ENCODE measurements at places on chromosomes 12 and 14.

DNA sequence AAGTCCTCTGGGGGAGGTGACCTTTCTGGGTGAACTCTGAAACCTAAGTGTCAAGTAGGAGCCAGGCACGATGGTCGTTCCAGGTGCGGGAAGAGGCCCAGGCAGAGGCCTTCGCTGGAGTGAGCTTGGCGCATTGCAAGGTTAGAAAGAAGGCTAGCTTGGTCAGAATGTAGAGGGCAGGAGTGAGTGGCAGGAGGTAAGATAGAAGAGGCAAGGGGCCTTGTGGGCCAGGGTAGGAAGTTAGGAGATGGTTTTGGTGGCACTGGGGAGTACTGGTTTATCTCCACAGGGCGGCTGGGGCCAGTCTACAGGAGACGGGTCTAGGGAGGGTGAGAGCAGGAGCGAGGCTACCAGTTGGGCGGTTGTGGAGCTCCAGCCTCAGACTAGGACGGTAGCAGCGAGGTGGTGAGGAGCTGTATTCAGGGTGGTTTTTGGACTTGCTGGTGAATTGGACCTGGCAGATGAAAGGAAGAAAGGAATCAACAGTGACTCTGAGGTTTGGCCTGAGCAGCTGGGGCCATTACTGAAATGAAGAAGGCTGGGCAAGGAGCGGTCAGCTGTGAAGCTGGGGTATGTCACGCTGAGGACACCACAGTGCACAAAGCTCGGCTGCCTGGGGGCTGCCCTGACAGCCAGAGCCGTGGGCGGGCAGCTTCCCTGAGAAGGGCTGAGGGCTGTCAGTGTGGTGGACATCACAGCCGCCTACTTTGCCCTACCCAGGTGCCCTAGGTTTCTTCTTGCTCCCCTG, 9.0 kb downstream of the MLXIP start:
- no peak for DNase-seq

DNA sequence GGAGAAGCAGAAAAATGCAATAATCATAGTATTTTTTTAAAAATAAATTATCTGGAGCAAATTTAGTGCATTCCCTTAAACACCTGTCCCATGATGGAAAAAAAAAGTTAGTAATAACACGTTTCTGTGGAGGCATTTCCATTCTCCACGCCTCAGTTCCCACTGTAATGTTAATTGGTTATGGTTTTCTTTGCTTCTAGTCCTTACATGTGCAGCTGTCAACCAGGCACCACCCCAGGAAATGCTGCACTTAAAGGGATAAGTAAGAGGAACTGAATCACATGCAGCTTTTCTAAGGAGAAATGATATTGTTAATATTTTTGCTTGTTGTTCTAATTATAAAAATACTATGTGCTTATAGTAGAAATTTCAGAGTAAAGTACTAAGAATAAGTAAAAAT, 240.3 kb downstream of the ZFP36L1 start:
- no peak for DNase-seq

GRCh38 chr12:24901576-24902461, 47.1 kb downstream of the BCAT1 start:
- DNase-seq = no peak

- no peak for DNase-seq
These were observed 3.1 kb upstream of the GOLGA3 start for GRCh38 chr12:132831771-132832170.

- DNase-seq = no peak
These were observed 27.8 kb downstream of the CHGA start for GRCh38 chr14:92950773-92951172.

GRCh38 chr12:106682594-106683234, 91.8 kb upstream of the RIC8B start:
- DNase-seq = no peak

DNA sequence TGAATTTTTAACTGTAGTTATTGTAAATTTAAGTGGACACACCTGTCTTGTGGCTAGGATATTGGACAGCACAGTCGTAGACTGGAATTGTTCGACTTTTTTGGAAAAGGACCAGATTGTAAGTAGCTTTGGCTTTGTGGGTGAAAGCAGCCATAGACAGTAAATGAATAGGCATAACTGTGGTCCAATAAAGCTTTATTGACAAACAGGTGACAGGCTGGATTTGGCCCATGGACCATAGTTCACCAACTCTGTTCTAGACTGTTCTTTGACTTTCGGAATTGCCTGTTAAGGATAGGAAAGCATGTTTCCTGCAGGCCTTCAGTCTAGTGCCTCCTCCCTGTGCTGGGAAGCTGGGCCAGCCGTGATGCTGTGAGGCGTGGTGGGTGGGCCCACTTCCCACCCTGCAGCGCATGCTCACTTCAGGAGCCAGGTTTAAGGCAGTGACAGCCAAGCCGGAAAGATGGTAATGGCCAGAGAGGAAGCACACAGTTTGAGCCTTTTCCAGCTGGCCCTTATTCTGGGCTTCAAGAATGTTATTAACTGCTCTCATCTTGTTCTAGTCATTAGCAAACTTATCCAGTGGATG, 51.8 kb downstream of the PPP2R5C start:
- DNase-seq = no peak

GRCh38 chr14:60508707-60509437, at the start of gene SIX6:
Gene SIX6 (plus strand): TSS chr14:60509146. CDS start chr14:60509399, 253 bp downstream.
- DNase-seq = no peak

DNA sequence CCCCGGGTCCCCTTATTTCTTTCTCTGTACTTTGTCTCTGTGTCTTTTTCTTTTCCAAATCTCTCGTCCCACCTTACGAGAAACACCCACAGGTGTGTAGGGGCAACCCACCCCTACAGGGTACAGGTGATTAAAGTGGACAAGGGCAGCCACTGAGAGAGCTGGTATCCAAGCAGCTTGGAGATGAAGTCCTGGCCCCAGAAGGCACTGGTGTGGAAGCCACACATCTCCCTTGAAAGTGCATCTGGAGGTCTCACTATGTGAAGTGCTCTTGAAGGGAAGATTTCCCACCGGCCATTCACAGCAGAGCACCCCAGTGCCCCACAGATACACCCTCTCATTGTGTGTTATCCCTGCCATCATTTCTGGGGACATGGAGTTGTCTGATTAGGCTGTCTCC, 6.3 kb upstream of the BICD1 start:
- no peak for DNase-seq

- no peak for DNase-seq
These were observed 62.3 kb downstream of the OTOGL start for GRCh38 chr12:80161612-80162011.

- DNase-seq = no peak
These were observed 107.1 kb upstream of the DIO3 start for GRCh38 chr14:101454229-101454628.
